Common myeloid progenitor, CD34-positive (primary cell): ENCODE measurements at places on chromosomes 7 and 10.
A peak's percentile ranks its signal among the peaks of the same experiment; 100 is the strongest.

- peak; percentile 71 for DNase-seq
Observed at GRCh38 chr7:150787321-150788281, 12.6 kb downstream of the TMEM176B start.

GRCh38 chr10:130766071-130766470, 545.5 kb downstream of the TCERG1L start:
- no peak for DNase-seq

DNA sequence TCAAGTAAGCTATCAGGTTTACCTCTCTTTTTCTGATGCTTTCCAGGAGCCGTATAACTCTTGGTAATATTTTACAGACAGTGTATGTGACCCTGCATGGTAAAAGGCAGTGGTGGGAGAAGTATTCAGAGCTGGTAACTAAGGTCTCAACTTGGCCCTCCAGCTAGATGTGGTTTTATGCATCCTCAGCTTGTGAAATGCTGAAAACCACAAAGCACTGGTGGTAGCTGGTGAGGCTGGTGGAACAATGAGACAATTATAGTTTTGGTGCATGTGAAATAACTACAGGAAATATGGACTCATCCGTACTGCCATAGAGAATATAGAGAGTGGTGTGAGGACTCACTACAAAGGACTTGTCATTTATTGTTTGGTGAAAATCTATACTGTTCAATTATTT, 383.0 kb upstream of the PCDH15 start:
- DNase-seq = no peak

DNA sequence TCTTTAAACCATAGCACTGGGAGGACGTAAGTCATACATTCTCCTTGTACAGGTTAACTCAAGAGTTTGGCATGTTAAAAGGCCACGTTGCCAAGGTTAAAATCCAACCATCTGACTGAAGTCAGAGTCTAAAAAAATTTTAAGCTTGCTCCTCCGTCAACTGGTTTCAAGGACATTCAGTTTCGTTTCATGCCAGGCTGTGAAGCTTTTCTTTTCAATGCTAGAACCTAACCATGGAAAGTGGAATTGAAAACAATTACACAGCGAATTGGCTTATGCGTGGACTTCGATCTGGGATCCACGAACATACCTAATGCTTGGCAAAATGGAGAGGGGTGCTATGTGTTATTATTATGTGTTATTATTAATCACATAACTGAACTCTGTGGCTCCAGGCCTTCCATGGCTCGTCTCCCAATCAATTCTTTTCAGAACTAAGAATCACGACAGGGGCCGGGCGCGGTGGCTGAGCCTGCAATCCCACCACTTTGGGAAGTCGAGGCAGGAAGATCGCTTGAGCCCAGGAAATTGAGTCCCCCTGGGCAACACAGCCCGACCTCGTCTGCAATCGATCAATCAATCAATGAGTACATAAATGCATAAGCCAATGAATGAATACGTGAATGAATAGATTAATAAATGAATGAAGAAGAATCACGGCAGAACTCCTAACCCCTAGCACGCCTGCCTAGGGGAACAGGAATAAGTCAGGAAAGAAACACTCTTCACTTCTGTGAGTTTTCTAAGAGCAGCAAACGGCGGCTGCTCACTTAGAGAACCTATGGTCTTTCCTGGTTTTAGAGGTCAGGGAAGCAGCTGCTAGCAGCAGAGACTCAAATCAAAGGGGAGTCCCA, 733 bp upstream of the ARL5B start:
- peak; percentile 46 for DNase-seq

GRCh38 chr7:71419546-71420337, 287.8 kb downstream of the GALNT17 start:
- no peak for DNase-seq
